ENCODE measurements at places on chromosomes 12 and 14. TPM values are rescaled to one million over a fixed set of nuclear protein-coding genes. Genes with fewer than 3 reads are reported as not detected.

The FAM90A1 gene
- 0.91 TPM for polyA plus RNA-seq

DNA sequence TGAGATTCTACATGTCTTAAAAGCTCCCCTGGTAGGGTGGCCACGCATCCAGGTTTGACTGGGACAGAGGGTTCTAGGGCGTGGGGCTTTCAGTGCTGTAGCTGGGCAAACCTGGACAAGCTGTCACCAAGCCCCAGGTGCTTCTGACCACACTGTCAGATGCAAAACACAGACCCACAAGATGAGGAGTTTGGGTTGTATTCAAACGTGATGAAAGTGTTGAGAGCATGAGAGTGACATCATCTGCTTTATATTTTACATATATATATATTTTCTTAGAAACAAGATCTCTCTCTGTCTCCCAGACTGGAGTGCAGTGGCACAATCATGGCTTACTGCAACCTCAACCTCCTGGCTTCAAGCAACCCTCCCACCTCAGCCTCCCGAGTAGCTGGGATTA is 210.1 kb downstream of the DPF3 start:
- no peaks in the 10 kb centered on the region for H3K36me3 ChIP-seq
- no peak for DNase-seq
- H3K27ac ChIP-seq = no peak overlapping the region
- no peaks in the 10 kb centered on the region for H3K4me1 ChIP-seq

- H3K4me1 ChIP-seq = no peaks in the 10 kb centered on the region
- no peaks in the 10 kb centered on the region for H3K36me3 ChIP-seq
- H3K27me3 ChIP-seq = no peaks in the 10 kb centered on the region
- no peak overlapping the region for H3K4me3 ChIP-seq
- no peak for DNase-seq
- H3K27ac ChIP-seq = no peak overlapping the region
Observed at GRCh38 chr12:128578045-128578444, 245.7 kb downstream of the SLC15A4 start.

DNA sequence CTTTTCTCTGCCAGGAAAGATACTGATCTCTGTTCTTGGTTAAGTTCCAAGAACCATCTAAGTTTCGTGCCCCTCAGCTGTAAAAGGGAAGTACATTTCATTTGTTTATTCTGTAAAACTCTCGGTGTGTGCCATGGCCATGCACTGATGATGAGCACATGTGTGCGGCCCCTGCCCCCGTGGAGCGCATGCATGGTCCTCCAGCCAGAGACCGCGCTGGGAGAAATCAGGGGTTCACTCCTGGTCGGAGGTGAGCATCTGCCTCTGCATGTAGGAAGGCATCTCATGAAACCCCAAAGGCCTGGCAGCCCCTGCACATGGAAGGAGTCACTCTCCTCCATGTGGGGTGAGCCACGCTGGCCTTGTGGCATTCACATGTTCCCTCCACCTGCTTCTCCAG is 102.5 kb upstream of the RTL1 start:
- DNase-seq = no peak
- no peaks in the 10 kb centered on the region for H3K27me3 ChIP-seq
- H3K36me3 ChIP-seq = no peaks in the 10 kb centered on the region
- no peak overlapping the region for H3K27ac ChIP-seq
- H3K4me3 ChIP-seq = no peak overlapping the region

The KLRC2 gene
- polyA plus RNA-seq = 1.6 TPM

GRCh38 chr12:26786865-26787514 is 46.0 kb downstream of the ITPR2 start:
- H3K4me3 ChIP-seq = no peak overlapping the region
- no peaks in the 10 kb centered on the region for H3K36me3 ChIP-seq
- no peaks in the 10 kb centered on the region for H3K4me1 ChIP-seq
- H3K27ac ChIP-seq = no peak overlapping the region
- DNase-seq = no peak
- H3K27me3 ChIP-seq = no peaks in the 10 kb centered on the region

DNA sequence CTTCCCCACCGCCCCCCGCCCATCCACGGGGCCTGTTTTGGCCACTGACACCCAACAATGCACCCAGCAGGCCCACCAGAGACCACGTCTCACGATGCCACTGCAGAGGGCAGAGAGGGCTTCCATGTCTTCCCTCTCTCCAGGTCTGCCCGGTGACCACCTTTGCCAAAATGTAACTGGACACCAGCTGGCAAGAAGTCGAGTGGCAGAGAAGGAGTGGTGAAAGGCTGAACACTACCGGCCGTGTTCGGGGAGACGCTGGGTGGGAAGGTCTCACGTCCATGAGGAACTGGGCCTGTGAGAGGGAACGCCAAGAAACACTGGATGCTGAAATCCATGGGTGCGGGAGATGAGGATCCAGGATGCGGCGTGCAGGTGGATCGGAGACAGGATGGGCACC is 308.2 kb downstream of the ADGRD1 start:
- DNase-seq = no peak
- no peak overlapping the region for H3K27ac ChIP-seq
- no peaks in the 10 kb centered on the region for H3K4me1 ChIP-seq
- H3K36me3 ChIP-seq = no peaks in the 10 kb centered on the region

The EID3 gene
- polyA plus RNA-seq = 2.4 TPM

Data from large intestine (tissue), 12 donors.